Psoas muscle (tissue), 8 donors: ENCODE measurements at places on chromosomes 6 and 20. TPM values are rescaled to one million over a fixed set of nuclear protein-coding genes. Genes with fewer than 3 reads are reported as not detected.
A peak's percentile ranks its signal among the peaks of the same experiment; 100 is the strongest.

DNA sequence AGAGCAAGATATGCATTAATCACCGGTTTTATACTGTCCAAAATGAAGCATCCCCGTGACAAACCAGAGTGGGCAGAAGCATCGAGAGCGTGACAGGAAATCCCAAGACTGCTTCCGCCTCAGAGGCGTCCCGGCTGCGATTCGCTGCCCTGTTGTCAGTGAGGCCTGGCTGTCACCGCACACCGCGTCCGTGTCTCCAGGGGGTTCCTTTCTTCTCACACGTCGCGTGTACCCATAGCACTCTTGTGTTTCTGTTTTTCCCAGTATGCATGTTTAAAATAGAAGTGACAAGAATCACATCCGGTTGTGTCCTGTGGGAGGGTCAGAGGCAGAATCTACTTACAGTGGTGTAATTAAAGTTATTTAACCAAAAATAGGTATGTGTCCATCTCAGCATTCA lies 8.3 kb upstream of the ADRM1 start:
- no peak for DNase-seq

DNA sequence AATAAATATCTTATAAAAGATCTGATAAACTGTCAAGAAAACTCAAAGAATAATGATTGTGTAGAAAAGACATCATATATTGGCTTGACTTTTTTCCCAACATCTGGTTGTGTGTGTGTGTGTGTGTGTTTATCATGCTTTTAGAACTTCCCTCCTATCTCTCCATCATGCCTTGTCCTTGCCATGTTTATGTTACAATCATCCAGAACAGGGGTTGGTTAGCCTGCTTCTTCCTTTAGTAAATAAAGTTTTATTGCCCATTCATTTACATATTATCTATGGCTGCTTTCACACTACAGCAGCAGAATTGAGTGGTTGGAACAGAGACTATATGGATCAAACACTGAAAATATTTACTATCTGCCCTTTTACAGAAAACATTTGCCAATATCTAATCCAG lies 52.8 kb upstream of the RIPOR2 start:
- no peak for DNase-seq

Gene HSPA12B
- 7.2 TPM for total RNA-seq

- DNase-seq, result peak; percentile 57
Observed at GRCh38 chr6:73675466-73676098, 20.4 kb upstream of the CD109 start.

Gene TMEM151B
- not detected for total RNA-seq

DNA sequence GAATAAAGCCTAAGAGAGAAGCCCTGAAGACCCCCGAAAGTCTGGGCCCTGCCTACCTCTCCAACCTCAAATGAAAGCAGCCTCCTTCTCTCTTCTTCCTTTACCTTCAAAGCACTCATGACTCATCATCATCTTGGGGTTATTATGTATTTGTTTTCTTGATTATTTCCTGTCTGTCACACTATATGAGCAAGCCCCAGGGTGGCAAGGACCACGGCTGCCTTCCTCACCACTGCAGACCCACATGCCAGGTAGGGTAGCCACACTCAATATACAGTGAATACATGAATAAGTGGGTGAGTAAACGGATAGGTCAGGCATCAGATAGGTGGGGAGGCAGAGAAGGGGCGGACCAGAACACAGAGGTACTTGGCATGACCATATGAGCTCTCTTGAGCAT lies 8.8 kb downstream of the WFDC3 start:
- no peak for DNase-seq

DNA sequence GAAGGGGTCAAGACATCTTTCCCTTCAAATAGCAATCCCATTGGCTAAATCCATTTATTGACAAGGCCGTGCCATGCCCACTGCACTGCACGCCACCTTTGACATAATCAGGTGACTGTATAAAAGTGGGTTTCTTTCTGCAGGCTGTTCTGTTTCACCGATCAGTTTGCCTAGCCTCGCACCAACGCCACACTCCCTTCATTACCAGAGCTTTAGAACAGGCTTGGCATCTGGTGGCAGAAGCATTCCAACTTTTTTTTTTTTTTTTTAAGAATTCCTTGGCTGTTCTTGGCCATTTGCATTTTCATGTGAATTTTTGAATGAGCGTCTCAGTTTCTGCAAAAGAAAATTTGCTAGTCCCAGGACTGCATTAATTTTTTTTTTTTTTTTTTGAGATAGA lies 78.1 kb downstream of the PPP1R3G start:
- DNase-seq, result no peak

- DNase-seq, result no peak
Observed at GRCh38 chr6:136525586-136526195, 24.5 kb downstream of the MAP7 start.

GRCh38 chr6:65259059-65259458 lies 448.0 kb downstream of the EYS start:
- DNase-seq, result no peak
